ENCODE measurements at places on chromosomes 5 and 9.

GRCh38 chr9:69637817-69638200 lies 34.4 kb downstream of the APBA1 start:
- DNase-seq: no peak

- DNase-seq: no peak
These were observed 159.5 kb downstream of the RAPGEF6 start for GRCh38 chr5:131475541-131475941.

- DNase-seq: no peak
These were observed 70.8 kb downstream of the HTR4 start for GRCh38 chr5:148583421-148583965.

DNA sequence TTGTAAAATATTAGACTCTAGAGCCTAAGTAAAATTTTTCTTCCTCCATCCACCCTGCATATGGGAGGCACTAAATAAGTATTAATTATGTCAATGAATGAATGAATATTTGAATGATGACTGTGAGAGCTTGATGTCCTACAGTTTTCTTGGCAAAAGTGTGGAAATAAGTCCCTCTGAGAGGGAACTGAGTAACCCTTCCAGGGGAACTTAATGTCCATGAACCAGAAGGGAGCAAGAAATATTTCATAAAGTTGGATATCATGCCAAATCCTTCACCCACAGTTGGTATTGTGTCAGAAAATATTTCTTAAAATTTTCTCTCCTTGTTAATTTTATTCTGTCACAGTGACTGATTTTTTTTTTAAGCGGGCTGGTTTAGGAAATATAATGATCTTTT lies 36.6 kb downstream of the NNT start:
- no peak for DNase-seq

DNA sequence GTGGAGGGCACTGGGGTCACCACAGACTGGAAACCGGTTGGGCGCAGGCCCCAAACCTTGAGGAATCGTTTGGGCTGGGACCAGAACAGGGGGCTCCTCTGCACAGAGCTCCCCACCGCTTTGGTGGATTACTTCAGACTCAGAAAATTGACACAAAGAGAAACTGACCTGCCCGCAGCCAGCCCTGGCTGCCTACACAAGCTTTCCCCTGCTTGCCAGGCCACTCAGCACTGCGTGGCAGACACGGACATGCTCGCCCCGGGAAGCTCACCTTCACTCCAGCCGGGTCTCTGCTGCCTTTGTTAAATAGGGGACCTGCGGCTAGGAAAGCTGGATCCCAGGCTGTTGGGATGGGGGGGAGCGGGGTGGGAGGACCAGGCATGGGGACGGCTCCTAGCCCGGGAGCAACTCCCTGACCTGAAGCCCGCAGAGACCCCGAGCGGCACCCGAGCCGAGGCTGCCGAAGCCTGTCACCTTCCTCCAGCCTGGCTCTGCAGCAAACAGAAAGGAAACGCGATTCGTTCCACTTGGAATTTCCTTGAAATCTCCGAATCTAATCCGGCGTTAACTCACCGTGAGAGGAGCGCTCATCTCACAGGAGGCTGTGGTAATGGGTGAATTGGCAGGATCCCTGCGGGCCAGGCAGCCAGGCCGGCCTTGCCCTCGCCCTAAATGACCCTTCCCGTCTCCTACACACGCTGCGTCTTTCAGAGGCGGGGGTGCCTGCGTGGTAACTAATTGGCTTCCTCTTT lies 8.8 kb downstream of the PAX5 start:
- DNase-seq: no peak

GRCh38 chr9:94135222-94135621 lies 51.0 kb downstream of the PTPDC1 start:
- DNase-seq: no peak

GRCh38 chr5:37742111-37742510 lies 97.7 kb downstream of the GDNF start:
- no peak for DNase-seq

- no peak for DNase-seq
These were observed 1402.7 kb upstream of the DMAC1 start for GRCh38 chr9:9202276-9202675.
